ENCODE measurements at places on chromosomes 4 and X. TPM values are rescaled to one million over a fixed set of nuclear protein-coding genes. Genes with fewer than 3 reads are reported as not detected.

The TBC1D1 gene
- total RNA-seq = 46.3 TPM

GRCh38 chr4:83255584-83255983 is 29.0 kb downstream of the COQ2 start:
- no peaks in the 10 kb centered on the region for H3K36me3 ChIP-seq
- no peak overlapping the region for H3K4me3 ChIP-seq
- H3K4me1 ChIP-seq = peaks cover 19% of the 10 kb centered on the region
- no peaks in the 10 kb centered on the region for H3K27me3 ChIP-seq
- no peak overlapping the region for H3K27ac ChIP-seq

The FDCSP gene
- total RNA-seq = not detected

The NDP gene
- not detected for total RNA-seq

The SLC38A5 gene
- 18.0 TPM for total RNA-seq

The DKK2 gene
- total RNA-seq = not detected

Measured in T-cell (primary cell).